ENCODE measurements at places on chromosomes 11 and 22. TPM values are rescaled to one million over a fixed set of nuclear protein-coding genes. Genes with fewer than 3 reads are reported as not detected.

GRCh38 chr11:128398517-128399250, 188.7 kb downstream of the ETS1 start:
- peaks cover 25% of the 10 kb centered on the region for H3K4me1 ChIP-seq
- peak overlapping the region; percentile 61 for H3K27ac ChIP-seq
- peak; percentile 70 for DNase-seq
- H3K4me3 ChIP-seq: no peak overlapping the region
- no peaks in the 10 kb centered on the region for H3K27me3 ChIP-seq

Gene CRYBA4
- not detected for total RNA-seq

- DNase-seq: no peak
- H3K27me3 ChIP-seq: no peaks in the 10 kb centered on the region
- H3K4me3 ChIP-seq: no peak overlapping the region
- no peaks in the 10 kb centered on the region for H3K4me1 ChIP-seq
- no peak overlapping the region for H3K27ac ChIP-seq
- no peaks in the 10 kb centered on the region for H3K36me3 ChIP-seq
Observed at GRCh38 chr11:43987384-43988039, 45.1 kb downstream of the C11orf96 start.

DNA sequence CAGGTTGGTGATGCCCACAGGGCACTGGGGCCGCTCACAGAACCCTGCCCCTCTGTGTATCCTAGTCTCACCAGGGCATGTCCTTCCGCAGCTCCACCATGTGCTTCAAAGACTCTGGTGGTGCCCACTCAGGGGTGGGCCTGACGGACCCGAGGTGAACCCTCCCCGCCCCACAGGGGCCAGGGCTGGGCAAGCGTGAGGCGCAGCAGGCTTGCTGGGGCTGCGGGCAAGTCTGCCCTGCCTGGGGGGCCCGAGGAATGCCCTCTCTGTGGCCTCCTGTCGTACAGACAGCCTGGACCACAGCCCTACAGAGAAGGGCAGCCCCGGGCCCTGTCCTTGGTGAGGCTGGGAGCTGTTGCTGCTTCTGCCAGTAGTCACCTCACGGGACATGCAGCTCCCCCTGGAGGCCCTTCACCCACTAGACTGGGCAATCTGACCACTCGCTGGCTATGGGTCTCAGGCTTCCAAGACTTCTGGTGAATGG, 40.2 kb downstream of the TBX1 start:
- H3K4me3 ChIP-seq: no peak overlapping the region
- no peaks in the 10 kb centered on the region for H3K36me3 ChIP-seq
- H3K4me1 ChIP-seq: no peaks in the 10 kb centered on the region
- DNase-seq: no peak
- H3K27me3 ChIP-seq: no peaks in the 10 kb centered on the region
- H3K27ac ChIP-seq: no peak overlapping the region

DNA sequence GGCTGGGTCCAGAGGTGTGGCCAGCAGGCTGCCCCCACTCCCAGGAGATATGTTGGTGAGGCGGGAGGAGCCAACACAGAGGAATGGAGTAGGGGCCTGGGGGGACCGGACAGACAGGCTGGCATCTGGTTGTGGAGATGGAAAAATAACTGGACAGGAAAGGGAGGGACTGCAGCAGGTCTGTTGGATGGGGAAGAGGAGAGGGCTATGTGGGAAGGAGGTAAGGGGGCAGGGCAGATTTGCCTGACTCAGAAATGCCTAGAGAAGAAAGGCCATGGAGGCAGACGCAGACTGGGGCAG, 160.4 kb downstream of the TRIM29 start:
- H3K4me3 ChIP-seq: no peak overlapping the region
- H3K36me3 ChIP-seq: no peaks in the 10 kb centered on the region
- H3K27ac ChIP-seq: no peak overlapping the region
- H3K27me3 ChIP-seq: no peaks in the 10 kb centered on the region
- DNase-seq: no peak

All from B cell (primary cell).